ENCODE measurements at places on chromosomes 11 and 22. TPM values are rescaled to one million over a fixed set of nuclear protein-coding genes. Genes with fewer than 3 reads are reported as not detected.

The HBB gene
- not detected for total RNA-seq

The DUSP8 gene
- 10.2 TPM for total RNA-seq

GRCh38 chr22:38416621-38417251 lies 38.3 kb downstream of the KCNJ4 start:
- no peak for DNase-seq

DNA sequence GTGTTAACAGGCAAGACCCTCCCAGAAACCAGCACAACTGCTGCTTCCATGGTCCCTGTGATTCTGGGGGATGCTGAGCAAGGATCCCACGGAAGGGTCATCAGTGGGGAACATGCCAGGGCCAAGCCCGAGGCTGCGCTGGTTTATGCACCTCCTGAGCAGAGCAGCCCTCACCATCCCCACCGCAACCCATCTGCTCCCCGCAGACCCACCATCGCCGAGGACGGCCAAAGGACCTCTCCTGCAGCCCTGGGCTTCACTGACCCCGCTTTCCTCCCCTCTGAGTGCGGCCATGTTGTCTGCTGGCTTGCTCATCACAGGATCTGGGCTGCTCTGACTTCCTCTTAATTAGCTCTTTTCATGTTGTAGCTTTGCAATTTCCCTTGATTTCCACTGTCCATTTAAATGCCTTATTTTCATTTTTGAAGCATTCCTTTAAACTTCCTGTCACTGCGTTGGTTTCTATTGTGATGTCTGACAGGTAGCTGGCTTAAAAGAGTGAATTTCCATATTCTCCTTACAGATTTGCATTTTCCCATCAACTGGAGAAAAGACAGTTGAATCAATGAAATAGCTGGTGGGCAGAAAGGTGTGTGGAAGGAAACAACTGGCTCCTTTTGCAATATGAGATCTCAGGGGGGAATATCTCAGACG lies 14.9 kb downstream of the TP53AIP1 start:
- DNase-seq, result no peak

The PARVG gene
- 0.57 TPM for total RNA-seq

The OR8A1 gene
- not detected for total RNA-seq

GRCh38 chr11:34427186-34427805 lies 11.4 kb upstream of the CAT start:
- no peak for DNase-seq

- DNase-seq, result no peak
These were observed 1.6 kb downstream of the CD59 start for GRCh38 chr11:33734441-33735270.

GRCh38 chr11:73553266-73553665 lies 44.6 kb downstream of the FAM168A start:
- DNase-seq, result no peak

DNA sequence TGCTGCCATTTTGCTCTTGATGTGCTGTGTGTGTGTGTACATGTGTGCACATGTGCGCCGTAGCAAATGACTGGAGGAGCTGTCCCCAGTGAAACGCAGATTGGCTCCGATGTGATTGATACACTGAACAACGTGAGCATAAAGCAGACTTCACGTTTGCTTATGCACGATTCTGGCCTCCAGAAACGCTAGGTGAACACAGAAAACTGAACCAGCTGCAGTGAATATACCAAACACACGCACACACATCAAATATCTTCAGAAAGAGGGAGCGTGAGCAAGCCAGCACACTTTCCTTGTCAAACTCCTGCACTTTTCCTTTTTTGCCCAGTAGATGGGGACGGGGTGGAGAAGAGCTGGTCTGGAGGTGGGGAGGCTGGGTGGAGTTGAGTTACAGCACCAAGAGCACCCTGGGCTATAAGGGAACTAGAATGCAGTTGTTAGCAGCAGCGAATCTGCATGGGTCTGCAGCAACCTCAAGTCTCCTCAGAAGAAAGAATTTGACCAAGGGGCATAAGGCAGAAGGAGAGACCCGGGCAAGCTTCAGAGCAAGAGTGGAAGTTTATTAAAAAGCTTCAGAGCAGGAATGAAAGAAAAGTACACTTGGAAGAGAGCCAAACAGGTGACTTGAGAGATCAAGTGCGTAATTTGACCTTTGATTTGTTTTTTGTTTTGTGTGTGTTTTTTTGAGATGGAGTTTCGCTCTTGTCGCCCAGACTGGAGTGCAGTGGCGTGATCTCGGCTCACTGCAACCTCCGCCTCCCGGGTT lies 77.8 kb upstream of the CADM1 start:
- no peak for DNase-seq

- DNase-seq, result peak; percentile 89
These were observed 4.3 kb upstream of the PHLDA2 start for GRCh38 chr11:2933375-2934020.

The CARNS1 gene
- 1.0 TPM for total RNA-seq

GRCh38 chr11:75311858-75312288 lies 39.6 kb downstream of the ARRB1 start:
- DNase-seq, result no peak

DNA sequence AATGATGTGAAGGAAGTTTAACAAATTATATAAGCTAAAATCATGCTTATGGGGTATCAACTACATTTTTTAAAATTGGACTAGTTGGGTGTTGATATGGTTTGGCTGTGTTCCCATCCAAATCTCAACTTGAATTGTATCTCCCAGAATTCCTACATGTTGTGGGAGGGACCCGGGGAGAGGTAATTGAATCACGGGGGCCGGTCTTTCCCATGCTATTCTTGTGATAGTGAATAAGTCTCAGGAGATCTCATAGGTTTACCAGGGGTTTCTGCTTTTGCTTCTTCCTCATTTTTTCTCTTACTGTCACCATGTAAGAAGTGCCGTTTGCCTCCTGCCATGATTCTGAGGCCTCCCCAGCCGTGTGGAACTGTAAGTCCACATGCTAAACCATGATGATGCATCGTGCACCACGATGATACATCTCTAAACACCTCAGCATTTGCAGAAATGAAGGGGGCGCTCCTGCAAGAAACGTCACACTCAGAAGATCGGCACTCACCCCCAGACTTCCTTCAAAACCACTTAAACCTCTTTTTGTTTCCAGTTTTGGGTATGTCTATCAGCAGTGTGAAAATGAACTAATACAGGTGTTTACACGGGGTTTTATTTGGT lies 340.0 kb downstream of the SHANK2 start:
- DNase-seq, result no peak

DNA sequence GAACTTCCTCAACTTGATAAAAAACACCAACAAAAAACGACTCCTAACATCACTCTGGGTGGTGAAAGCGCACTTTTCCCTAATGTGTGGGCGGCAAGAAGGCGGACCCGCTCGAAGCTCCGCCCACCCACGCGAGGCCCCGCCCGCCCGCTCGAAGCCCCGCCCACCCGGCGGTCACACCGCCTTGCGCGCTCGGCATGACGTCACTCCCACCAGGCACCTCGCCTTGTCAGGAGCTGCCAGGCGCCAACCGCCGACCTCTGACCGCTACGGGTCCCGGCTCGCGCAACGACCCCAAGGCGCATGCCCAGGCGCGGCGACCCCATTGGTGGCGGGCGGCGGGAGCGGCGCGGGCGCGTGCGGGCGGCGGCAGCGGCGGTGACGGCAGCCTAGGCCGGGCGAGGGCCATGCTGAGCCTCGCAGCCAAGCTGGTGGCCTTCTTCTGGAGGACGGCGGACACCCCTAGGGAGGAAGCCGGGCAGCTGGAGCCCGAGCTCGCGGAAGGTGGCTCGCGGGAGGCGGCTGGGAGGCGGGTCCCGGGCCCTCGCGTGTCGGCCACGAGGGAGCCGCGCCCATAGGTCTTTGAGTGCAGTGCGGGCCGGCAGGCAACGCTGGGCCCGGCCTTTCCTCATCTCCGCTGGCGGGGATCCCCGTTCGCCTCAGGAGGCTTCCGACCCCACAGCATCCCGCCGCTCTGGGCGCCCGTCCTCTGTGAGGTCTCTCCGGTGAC lies at the start of gene MOV10L1:
Gene MOV10L1, plus strand, starts transcription at position 325 of the 730 bp plus-strand sequence. Its CDS starts 83 bp downstream, at position 408.
- no peak for DNase-seq

DNA sequence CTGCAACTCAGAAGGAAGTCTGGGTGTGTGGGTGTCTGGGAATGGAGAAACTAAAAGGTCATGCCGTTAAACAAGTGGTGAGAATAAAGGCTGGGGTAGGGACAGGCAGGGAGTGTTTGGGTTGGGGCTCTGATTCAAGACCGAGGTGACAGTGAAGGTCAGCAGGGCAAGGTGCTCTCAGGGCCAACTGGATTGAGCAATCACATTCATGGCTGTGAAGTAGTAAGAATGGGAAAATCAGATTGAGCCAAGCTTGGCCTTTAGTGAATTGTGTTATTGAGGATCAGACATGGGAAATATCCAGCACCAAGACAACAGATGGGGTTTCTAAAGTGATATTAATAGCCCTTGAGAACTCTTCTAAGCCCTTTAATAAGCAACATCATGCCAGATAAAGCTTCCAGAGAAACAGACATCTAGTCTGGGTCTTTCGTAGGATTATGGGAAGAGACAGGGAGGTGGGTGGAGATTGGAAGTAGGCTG lies 24.3 kb downstream of the SCN3B start:
- DNase-seq, result no peak

DNA sequence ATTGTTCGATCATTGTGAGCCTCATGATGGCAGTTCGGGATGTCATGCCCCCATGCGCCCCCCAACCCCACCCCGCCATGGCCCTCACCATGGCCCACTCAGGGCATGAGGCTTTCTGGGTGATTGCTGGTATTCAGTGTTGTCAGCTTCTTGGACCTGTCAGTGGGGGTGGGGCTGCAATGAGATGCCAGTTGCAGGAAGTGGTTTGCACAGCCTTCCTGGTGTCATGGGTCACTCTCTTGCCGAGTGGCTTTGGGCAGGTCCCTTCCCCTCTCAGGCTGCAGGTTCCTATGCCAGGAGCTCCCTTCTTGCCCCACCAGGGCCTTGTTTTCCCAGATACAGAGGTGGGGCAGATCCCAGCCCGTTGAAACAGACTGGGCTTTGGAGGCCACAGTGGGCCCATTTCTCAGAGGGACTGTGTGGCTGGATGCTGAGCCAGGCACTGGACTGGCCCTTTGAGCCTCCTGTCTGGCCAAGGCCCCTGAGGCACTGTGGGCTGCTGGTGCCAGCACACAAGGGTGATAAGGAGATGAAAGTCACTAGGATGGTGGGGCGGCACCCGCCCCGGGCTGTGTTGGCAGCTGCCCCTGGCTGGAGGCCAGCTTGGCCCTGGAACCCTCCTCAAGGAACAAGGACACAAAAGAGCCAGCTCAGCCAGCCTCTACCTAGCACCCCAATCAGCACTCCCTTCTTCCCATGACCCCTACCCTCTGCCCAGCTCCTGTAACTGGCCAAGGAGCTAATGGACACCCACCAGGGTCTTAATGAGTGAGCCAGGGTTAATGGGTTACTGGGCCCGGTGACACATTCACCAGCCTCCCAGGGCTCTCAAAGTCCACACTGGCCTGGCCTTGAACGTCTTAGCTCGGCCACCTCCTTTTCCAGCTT lies 1.5 kb upstream of the GGT1 start:
- no peak for DNase-seq

The ATP5MG gene
- total RNA-seq, result 205 TPM
